ENCODE measurements at places on chromosomes 11 and 22. TPM values are rescaled to one million over a fixed set of nuclear protein-coding genes. Genes with fewer than 3 reads are reported as not detected.

Gene RHOD
- total RNA-seq: 23.3 TPM

Gene AHNAK
- 549 TPM for total RNA-seq

Gene CARNS1
- 78.4 TPM for total RNA-seq

Gene SERHL2
- total RNA-seq: 2.9 TPM

Gene CALCA
- not detected for total RNA-seq

Gene BIRC3
- 20.2 TPM for total RNA-seq

Gene JAM3
- 50.3 TPM for total RNA-seq

Gene MED17
- total RNA-seq: 36.5 TPM

Gene APOA5
- total RNA-seq: 0.29 TPM

Gene CHRM4
- not detected for total RNA-seq

Gene MGAT3
- total RNA-seq: 104 TPM

Gene TMEM25
- total RNA-seq: 41.5 TPM

Gene SCGB1D2
- not detected for total RNA-seq

Gene STIM1
- 123 TPM for total RNA-seq

Gene LARGE2
- 2.2 TPM for total RNA-seq

Gene HBB
- total RNA-seq: 65.9 TPM

Gene LRRC4C
- total RNA-seq: 2.2 TPM

Gene MUC2
- total RNA-seq: 0.26 TPM

Gene KCTD14
- total RNA-seq: 23.6 TPM

Gene OR11H1
- not detected for total RNA-seq

Gene B3GAT1
- total RNA-seq: 0.20 TPM
